ENCODE measurements at places on chromosomes 2 and 18.

DNA sequence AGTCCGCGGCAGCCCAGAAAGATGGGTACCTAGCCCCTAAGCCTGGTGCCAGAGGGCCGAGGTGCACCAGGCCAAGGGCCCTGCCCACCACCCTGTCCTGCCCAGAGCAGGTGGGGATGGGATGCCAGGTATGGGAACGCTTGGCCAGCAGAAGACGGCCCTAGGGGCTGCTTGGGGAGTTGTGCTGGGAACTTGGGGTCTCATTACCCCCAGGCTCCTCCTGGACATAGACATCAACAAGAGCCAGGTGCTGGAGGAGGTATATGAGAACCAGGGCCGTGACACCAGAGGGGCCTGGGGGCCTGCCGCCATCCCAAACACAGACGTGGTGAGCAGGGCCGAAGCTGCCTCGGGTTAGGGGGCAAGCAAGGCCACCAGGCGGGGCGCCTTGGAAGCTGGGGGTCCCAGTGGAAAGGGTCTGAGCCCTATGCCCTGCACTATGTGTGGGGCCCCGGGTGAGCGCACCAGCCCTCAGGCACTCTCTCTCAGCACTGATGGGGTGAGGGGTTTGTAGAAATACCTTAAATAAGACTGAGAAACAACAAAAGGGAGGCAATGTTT lies 46.9 kb downstream of the FER1L5 start:
- no peak for DNase-seq

- DNase-seq = peak; percentile 82
Observed at GRCh38 chr2:112053917-112054846, 887 bp upstream of the TMEM87B start.

DNA sequence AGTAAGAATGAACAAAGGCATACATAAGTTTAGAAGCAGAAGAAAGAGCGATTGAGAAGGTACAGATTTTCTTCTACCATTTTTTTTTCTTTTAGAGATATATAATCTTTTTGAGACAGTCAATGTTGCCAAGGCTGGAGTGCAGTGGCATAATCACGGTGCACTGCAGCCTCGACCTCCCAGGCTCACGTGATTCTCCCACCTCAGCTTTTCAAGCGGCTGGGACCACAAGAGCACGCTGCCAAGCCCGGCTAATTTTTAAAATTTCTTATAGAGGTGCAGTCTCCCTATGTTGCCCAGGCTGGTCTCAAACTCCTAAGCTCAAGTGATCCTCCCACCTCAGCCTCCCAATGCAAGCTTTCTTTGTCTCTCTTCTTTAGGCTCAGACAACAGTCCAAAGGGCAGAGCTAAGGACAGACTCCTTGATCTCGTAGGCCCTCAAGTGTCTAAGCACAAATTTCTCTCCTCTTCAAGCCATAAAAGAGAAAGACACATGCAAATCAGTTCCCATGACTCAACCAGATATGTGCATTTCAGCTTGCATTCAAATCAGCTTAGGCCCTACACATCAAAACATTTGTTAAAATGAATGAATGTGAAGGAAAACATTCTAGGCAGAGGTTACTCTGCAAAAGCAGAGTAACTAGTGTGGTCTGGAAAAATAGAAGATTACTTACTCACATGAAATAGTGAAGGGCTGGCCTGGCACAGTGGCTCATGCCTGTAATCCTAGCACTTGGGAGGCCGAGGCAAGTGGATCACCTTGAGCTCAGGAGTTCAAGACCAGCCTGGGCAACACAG lies 18.0 kb downstream of the ITSN2 start:
- DNase-seq = no peak

DNA sequence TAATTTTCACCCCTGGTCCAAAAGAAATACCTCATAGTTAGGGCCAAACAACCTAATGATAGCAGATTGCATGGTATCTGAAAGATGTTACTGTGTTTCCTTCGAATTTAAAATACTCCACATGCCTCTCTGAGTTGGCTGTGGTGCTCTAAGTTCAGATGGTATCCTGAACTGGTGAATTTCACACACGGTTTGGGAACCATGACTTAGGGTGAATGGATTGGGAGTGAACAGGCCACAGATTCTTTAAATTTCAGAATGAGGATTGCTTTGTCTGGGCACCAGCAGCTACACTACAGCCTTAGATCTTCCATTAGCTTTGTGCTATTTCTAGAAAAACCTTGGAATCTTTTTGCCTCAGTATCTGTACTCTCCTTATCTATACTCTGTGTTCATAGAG lies 6.2 kb downstream of the GMCL1 start:
- no peak for DNase-seq

DNA sequence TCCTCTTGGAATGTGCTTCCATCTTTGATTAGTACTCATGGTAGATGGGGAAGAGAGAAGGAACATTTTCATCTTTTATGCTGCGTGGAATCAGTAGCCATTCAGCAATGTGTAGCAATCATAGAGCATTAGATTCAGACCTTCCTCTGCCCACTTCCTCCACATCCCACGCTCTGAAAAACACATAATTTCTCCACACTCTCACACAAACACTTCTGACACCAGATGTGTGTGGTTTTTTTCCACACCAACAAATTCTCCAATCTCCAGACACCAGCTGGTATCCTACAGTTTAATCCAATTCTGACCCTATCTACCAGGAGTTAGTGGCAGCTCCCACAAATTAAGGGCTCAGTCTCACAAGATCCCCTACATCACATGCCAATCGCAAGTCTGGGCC lies 103.3 kb downstream of the AOX1 start:
- DNase-seq = no peak

GRCh38 chr2:169670215-169670651 lies 24.0 kb downstream of the CFAP210 start:
- DNase-seq = no peak

GRCh38 chr18:56326336-56327072 lies 311.9 kb downstream of the TXNL1 start:
- no peak for DNase-seq

DNA sequence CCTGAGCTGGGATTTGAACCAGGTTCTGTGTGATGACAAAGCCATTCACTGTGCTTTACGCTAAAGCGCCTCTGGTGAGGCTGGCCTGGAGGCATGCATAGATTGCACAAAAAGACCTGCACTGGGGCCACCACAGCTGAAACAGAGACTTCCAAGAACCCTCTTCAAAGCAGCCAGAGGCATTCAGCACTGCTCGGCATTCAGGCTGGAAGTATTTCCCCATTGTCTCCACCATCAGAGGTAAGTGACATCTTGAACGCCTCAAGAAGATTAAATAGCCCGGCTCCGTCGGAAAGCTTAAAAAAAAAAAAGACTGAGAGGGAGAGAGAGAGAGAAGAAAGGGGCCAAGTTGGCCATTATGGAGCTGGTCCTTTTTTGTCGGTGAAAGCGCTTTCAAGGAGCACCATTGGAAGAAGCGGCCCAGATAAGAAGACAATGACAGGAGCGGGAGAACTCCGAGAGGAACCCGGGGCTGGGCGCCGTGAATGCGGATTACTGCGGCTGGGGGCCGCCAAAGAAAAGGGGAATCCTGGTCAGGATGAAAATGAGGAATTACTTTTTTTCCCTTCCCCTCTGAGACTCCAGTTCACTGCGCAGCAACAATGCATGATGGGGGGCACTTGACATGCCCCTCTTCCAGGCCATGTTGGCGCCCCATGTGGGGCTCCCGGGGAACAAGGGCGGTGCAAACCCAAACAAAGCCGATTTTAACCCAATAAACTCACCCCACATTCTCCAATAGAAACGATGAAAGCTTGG lies 228.3 kb downstream of the MYCN start:
- no peak for DNase-seq

- no peak for DNase-seq
Observed at GRCh38 chr18:24509435-24509834, 49.0 kb downstream of the HRH4 start.

- no peak for DNase-seq
Observed at GRCh38 chr2:118031566-118031965, 17.7 kb upstream of the CCDC93 start.

DNA sequence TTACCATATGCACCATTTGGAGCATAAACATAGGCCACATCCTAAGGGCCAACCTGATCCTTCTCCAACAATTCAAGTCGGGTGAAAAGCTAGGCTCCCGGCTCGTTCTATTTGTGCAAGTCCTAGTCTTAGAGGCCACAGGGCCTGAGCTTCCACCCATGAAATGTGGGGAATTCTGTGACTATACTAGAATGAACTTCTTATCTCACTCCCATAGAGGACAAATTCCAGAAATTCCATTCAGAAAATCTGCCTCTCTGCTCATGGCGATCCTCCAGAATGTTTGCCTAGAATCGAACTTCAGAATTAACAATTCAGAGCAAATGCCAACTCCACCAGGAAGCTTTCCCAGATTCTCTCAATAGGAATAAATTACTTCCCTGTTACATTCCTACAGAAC lies 187.9 kb downstream of the BCL11A start:
- DNase-seq = no peak

DNA sequence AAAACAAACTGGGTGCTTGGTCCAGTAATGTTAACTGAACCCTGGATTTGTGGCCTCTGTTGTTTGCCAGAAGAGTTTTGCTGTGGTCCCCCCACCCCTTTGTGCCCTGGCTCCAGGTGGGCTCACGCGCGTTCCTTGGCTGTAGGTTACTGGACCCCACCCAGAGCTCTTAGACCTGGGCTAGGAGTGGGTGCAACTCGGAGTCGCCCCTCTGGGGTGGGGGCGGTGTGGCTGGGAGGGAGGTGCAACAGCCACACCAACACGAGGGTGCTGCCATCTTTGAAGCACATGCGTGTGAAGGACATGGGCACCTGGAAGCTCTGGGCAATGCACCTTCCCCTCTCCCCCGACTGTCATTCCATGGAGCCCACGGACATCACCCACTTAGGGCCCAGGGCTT lies 92.7 kb downstream of the USP40 start:
- no peak for DNase-seq

GRCh38 chr2:74399785-74400184 lies 19.7 kb upstream of the DCTN1 start:
- peak; percentile 24 for DNase-seq

GRCh38 chr2:121429927-121430520 lies 100.7 kb upstream of the RNU4ATAC start:
- DNase-seq = no peak

DNA sequence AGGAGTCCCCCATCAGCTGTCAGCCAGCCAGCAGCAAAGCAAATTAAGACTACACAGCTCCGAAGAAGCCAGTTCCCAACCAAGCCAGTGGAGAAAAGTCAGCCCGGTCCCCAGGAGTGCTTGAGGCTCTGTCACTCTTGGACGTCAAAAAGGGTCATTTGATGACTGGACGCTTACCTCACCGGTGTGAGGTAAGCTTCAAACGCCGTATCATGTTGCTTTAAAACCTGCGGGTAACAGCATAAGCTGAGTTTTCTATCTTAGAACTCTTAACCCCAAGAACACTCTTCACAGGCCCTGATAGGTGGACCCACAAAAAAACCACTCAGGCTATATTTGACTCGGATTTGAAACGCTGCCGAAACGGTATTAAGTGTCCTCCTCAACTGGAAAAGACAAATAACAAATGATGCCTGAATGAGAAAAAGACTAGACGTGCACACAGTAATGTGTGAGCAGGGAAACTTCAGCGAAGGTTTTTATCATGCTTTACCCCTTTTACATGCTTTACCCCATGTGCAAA lies 682 bp upstream of the LNPK start:
- no peak for DNase-seq

DNA sequence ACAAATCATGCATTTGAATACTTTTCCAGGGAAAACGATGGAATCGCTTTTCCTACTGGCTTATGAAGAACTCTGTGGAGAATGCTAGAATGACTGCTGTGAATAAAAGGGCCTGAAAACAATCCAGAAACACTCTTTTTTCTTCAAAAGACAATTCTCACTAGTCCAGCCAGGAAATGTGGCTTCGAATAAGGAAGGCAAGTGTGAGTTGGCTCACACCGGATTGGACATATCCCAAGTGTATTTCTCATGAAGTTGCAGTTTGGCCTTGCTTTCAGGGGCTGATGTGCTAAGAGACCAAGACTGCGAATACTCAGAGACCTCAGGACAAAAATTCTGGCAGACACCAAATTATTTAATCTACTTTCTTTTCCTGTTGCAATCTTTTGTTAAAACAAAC lies 54.1 kb downstream of the FIGN start:
- no peak for DNase-seq

- no peak for DNase-seq
Observed at GRCh38 chr2:150211164-150211631, 276.3 kb downstream of the RND3 start.

GRCh38 chr2:58767828-58768714 lies 526.9 kb upstream of the FANCL start:
- DNase-seq = no peak

DNA sequence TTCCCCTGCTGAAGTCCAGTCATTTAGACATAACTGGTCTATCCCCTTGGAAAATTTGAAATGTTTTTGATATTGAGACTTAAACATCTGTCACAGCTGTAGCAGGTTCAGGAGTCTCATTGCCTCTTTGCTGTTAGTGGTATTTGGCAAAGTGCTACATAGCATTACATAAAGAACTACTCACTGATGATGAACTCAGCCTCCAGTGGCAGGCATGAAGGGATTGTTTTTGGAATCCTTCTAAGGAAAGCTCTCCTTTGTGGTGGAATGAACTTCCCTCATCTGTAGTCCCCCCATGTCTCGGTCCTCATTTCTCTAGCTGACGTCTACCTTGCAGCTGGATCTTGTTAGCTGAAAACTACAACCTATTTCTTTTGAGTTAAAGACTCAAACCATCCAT lies 111.6 kb downstream of the TACR1 start:
- DNase-seq = no peak

- DNase-seq = no peak
Observed at GRCh38 chr18:77095391-77096371, 36.9 kb downstream of the MBP start.
